Activated CD4-positive, alpha-beta T cell treated with anti-CD3 and anti-CD28 coated beads, Interleukin-2, amount 10 ng/mL, durations not matched to agents 24 days and 14 days (primary cell): ENCODE measurements at places on chromosomes 3 and 15. TPM values are rescaled to one million over a fixed set of nuclear protein-coding genes. Genes with fewer than 3 reads are reported as not detected.

GRCh38 chr3:80556763-80557162 lies 789.0 kb upstream of the ROBO1 start:
- no peak overlapping the region for H3K27ac ChIP-seq
- no peaks in the 10 kb centered on the region for H3K36me3 ChIP-seq
- H3K27me3 ChIP-seq: no peaks in the 10 kb centered on the region
- no peaks in the 10 kb centered on the region for H3K4me1 ChIP-seq
- no peak overlapping the region for H3K4me3 ChIP-seq

- H3K4me1 ChIP-seq: no peaks in the 10 kb centered on the region
- H3K4me3 ChIP-seq: no peak overlapping the region
- H3K27ac ChIP-seq: no peak overlapping the region
- DNase-seq: no peak
- H3K27me3 ChIP-seq: no peaks in the 10 kb centered on the region
These were observed 504.9 kb upstream of the DPH6 start for GRCh38 chr15:36050899-36051298.

- no peak overlapping the region for H3K27ac ChIP-seq
- no peak for DNase-seq
- no peak overlapping the region for H3K4me3 ChIP-seq
- no peaks in the 10 kb centered on the region for H3K36me3 ChIP-seq
These were observed 41.5 kb upstream of the ATP2B2 start for GRCh38 chr3:10546820-10547263.

DNA sequence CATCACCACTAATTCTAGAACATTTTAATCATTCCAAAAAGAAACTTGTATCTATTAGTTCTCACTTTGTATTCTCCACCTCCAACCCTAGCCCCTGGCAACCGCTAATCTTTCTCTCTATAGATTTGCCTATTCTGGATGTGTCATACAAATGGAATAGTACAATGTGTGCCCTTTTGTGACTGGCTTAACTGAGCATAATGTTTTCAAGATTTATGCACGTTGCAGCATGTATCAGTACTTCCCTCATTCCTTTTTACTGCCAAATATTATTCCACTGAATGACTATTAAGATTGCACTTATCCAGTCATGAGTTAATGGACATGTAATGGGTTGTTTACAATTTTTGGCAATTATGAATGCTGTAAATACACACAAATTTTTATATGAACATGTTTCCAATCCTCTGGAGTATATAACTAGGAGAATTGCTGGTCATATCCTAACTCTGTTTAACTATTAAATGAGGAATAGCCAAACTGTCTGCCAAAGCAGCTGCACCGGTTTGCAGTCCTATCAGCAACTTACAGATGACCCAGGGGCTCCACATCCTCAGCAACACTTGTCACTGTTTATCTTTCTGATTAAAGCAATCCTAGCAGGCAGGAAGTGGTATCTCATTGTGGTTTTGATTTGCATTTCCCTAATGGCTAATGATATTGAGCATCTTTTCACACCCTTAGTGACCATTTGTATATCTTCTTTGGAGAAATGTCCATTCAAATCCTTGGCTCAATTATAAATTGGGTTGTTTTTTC lies 42.9 kb downstream of the DCUN1D1 start:
- H3K4me3 ChIP-seq: no peak overlapping the region
- no peak overlapping the region for H3K27ac ChIP-seq
- no peaks in the 10 kb centered on the region for H3K27me3 ChIP-seq
- no peak for DNase-seq
- H3K4me1 ChIP-seq: peaks cover 9% of the 10 kb centered on the region
- peaks cover 15% of the 10 kb centered on the region for H3K36me3 ChIP-seq

GRCh38 chr3:13389378-13389777 lies 30.7 kb downstream of the NUP210 start:
- no peak overlapping the region for H3K4me3 ChIP-seq
- no peaks in the 10 kb centered on the region for H3K27me3 ChIP-seq
- DNase-seq: no peak
- H3K36me3 ChIP-seq: peaks cover 69% of the 10 kb centered on the region

DNA sequence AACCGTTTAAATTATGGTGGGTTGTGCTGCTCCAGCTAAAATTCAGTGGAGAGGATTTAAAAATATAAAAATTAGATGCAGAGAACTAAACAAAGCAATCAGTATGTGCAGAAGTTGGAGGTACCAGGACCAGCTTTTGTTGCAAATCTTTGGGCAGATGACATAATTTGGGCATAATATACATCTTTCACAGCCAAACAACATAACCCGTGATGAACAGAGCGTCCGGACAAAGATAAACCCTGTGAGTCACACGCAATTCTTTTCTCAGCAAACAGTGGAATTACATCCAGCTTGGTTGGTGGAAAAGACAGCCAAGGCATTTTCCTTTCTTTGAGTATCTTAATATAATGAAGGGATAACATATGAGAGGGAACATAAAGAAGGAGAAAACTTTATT lies 419.4 kb upstream of the ADAMTS9 start:
- no peak for DNase-seq
- H3K27me3 ChIP-seq: no peaks in the 10 kb centered on the region
- H3K4me1 ChIP-seq: no peaks in the 10 kb centered on the region
- no peak overlapping the region for H3K27ac ChIP-seq
- H3K36me3 ChIP-seq: no peaks in the 10 kb centered on the region

GRCh38 chr3:132615881-132616280 lies 18.8 kb downstream of the ACKR4 start:
- no peaks in the 10 kb centered on the region for H3K27me3 ChIP-seq
- H3K27ac ChIP-seq: no peak overlapping the region
- H3K4me1 ChIP-seq: no peaks in the 10 kb centered on the region
- H3K4me3 ChIP-seq: no peak overlapping the region

GRCh38 chr3:14461748-14462324 lies 59.4 kb downstream of the SLC6A6 start:
- peaks cover 18% of the 10 kb centered on the region for H3K4me1 ChIP-seq
- no peak overlapping the region for H3K4me3 ChIP-seq
- H3K27ac ChIP-seq: peak overlapping the region; percentile 74
- no peaks in the 10 kb centered on the region for H3K27me3 ChIP-seq
- DNase-seq: peak; percentile 80

DNA sequence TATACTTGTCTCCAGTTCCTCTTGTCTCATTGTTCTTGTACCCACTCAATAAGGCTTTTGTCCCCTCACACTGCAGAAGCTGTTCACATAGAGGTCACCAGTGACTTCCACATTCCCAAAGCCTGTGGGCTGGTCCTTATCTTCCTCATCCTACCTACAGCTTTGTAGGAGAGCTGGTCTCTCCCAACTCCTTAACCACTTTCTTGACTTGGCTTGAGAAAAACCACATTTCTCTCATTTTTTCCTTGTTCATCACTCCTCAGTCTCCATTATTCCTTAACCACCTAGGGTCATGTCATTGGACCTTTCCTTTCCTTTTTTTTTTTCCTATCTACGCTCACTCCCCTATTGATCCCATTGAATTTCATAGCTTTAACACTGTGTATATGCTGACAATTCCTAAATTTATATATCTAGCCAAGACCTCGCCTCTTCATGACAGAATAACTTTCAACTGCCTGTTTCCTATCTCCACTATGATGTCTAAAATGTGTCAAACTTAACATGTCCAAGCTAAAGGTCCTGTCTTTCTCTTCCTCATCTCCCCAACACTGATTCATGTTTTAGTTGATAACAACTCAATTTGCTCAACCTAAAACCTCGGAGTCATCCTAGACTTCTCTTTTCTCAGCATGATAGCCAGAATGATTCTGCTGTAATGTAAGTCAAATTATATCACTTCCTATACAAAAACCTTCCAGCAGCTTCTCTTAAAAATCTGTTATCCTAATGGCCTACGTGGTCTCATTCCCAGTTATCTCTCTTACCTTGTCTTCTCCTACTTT lies 49.5 kb downstream of the CEP63 start:
- H3K36me3 ChIP-seq: peaks cover 16% of the 10 kb centered on the region
- no peak overlapping the region for H3K27ac ChIP-seq
- no peak overlapping the region for H3K4me3 ChIP-seq
- peaks cover 2% of the 10 kb centered on the region for H3K4me1 ChIP-seq

- no peak overlapping the region for H3K4me3 ChIP-seq
- no peaks in the 10 kb centered on the region for H3K36me3 ChIP-seq
- peaks cover 13% of the 10 kb centered on the region for H3K27me3 ChIP-seq
- DNase-seq: no peak
These were observed 34.6 kb upstream of the SPRED1 start for GRCh38 chr15:38217788-38218609.

DNA sequence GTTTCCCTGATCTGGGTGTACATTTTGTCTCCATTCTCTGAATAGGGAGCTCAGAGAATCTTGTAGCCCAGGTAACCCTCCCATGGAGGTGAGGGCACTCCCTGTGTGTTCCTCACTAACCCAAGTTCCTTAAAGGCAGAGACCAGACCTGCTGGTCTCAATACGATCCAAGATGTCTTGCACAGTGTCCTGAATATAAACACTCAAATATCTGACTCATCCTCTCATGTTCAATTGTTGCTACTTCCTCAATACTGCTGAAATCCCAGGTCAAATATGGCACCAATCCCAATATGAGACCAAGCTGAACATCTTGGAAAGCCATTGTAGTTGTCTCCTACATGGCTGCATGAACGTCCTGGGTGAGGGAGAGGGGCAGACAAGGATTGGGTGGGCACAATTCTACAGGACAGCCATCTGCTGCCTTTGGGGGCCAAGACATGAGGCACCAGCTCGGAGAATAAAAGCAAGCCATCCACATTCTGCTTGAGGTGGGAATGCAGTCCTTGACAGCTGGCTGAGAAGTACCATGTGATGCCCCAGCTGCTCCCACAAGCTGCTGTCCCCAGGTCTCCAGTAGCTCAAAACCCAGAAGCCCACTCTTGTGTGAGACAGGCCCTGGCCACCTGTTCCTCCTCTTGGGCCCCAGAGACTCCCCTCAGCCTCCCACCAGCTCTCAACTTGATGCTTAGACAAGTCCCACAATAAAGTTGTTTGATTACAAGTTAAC lies 18.2 kb downstream of the TBC1D2B start:
- H3K4me1 ChIP-seq: peaks cover 71% of the 10 kb centered on the region
- DNase-seq: no peak
- peak overlapping the region; percentile 80 for H3K27ac ChIP-seq

- peak overlapping the region; percentile 61 for H3K27ac ChIP-seq
- no peaks in the 10 kb centered on the region for H3K27me3 ChIP-seq
- peaks cover 5% of the 10 kb centered on the region for H3K4me1 ChIP-seq
- H3K36me3 ChIP-seq: peaks cover 78% of the 10 kb centered on the region
- no peak overlapping the region for H3K4me3 ChIP-seq
These were observed 36.0 kb downstream of the TSPAN3 start for GRCh38 chr15:77034695-77035489.

DNA sequence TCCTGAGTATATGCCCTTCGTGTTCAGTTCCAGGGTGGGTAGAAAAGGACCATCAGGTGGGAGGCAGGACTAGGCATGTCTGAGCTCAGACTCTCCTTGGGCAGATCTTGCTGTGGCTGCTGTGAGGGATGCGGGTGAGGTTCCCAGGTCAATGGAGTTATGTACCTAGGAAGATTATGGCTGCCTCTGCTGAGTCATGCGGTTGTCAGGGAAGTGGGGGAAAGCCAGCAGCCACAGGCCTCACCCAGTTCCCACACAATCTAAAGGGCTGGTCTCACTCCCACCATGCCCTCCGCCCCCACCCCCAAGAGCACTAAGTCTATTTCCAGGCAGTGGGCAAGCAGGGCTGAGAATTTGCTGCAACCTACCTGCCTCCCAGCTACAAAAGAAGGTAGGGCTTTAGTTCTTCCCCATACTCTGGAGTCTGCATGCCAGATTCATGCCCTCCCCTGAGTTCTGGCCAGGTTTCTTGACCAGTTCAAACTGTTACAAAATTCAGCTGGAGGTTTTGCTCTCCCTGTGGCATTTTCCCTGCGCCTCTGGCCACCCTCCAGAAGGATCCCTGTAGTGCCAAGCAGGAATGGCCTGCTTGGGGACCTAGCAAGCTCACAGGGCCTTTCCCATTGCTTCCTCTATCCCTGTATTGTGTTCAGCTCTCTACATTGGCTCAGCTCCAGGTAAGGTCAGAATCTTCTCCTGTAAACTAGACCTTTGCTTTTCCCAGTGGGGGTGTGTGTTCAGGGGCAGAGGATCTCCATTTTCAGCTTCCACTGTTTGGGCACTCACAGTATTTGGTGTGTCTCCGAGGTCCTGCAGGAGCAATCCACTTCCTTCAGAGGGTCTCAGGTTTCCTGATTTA lies 12.7 kb upstream of the TMCO5A start:
- DNase-seq: no peak
- no peak overlapping the region for H3K27ac ChIP-seq
- H3K27me3 ChIP-seq: no peaks in the 10 kb centered on the region
- no peaks in the 10 kb centered on the region for H3K36me3 ChIP-seq
- no peaks in the 10 kb centered on the region for H3K4me1 ChIP-seq

DNA sequence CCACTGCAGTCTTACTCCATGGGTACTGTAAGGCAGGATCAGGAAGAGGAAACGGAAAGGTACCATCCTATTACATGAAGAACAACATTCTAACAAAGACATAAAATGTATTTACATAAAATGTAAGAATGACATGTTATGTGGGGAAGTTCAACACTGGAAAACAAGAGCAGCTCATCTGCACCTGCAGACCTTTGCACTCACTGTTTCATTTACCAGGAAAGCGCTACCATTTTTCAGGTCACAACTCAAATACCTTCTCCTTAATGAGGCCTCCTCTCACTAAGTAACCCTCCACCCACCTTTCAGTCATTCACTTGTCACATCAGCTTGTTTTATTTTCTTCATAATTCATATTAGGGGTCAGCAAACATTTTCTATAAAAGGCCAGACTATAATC lies 2.6 kb downstream of the TMCC1 start:
- H3K4me1 ChIP-seq: peaks cover 44% of the 10 kb centered on the region
- peak overlapping the region; percentile 26 for H3K27ac ChIP-seq
- H3K27me3 ChIP-seq: no peaks in the 10 kb centered on the region
- no peak for DNase-seq
- H3K36me3 ChIP-seq: peaks cover 7% of the 10 kb centered on the region
- no peak overlapping the region for H3K4me3 ChIP-seq

Gene ECE2
- total RNA-seq: not detected in 2 replicates

Gene KCNMB3
- total RNA-seq: 0.19 and 0.70 TPM in 2 replicates

Gene LMAN1L
- 0.33 and 0.36 TPM in 2 replicates for total RNA-seq

Gene GRM2
- 0.24 and 0.86 TPM in 2 replicates for total RNA-seq

Gene GCNT3
- total RNA-seq: not detected in 2 replicates

Gene MNS1
- total RNA-seq: 0.45 and 0.86 TPM in 2 replicates

Gene KBTBD12
- total RNA-seq: not detected in 2 replicates

Gene ESYT3
- 0.17 and 0.23 TPM in 2 replicates for total RNA-seq

Gene SLC15A2
- total RNA-seq: 0.95 and 2.7 TPM in 2 replicates

Gene GOLGA6L7
- not detected in 2 replicates for total RNA-seq

Gene SLC9A9
- 1.1 and 1.3 TPM in 2 replicates for total RNA-seq

Gene MB21D2
- 8.6 and 9.4 TPM in 2 replicates for total RNA-seq

Gene TMEM207
- total RNA-seq: not detected in 2 replicates
